ENCODE measurements at places on chromosomes 7 and 10. TPM values are rescaled to one million over a fixed set of nuclear protein-coding genes. Genes with fewer than 3 reads are reported as not detected.

Gene PPP1R9A
- 28.9 TPM for total RNA-seq

Gene MGMT
- 19.9 TPM for total RNA-seq

Gene ACSM6
- not detected for total RNA-seq

Gene GUSB
- 88.6 TPM for total RNA-seq

Gene MYH16
- total RNA-seq, result not detected

Gene TSPAN13
- total RNA-seq, result 120 TPM

Gene CYP2C18
- 0.65 TPM for total RNA-seq

Gene FANK1
- total RNA-seq, result 11.5 TPM

Measured in lower lobe of right lung (tissue), 2 donors.